ENCODE measurements at places on chromosomes 1 and 21.

GRCh38 chr21:24658926-24659325 lies 948.4 kb downstream of the MRPL39 start:
- no peak for DNase-seq

- DNase-seq = no peak
Observed at GRCh38 chr1:20728371-20729154, 3.9 kb downstream of the SH2D5 start.

- DNase-seq = no peak
Observed at GRCh38 chr1:205472737-205473441, 17.0 kb upstream of the BLACAT1 start.

GRCh38 chr1:107748531-107748930 lies 216.4 kb downstream of the VAV3 start:
- no peak for DNase-seq

DNA sequence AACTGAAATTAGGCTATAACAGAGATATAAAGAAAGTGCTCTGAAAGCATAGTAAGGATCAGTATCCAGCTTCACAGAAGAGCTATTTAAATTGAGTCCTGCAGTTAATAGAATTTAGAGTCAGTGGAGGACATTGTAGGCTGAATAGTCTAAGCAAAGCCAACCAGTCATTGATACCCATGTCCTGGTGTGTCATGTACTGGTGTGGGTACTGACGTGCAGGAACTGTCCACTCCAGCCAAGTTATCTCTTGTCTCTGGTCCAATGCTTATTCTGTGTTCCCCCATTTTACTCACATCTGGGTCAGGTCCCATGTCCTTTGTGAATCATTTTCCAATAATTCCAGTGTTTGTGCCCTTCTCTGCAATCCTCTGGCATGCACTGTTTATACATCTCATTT lies 90.0 kb downstream of the MACF1 start:
- no peak for DNase-seq

- DNase-seq = no peak
Observed at GRCh38 chr1:39441797-39442196, 49.6 kb upstream of the BMP8A start.

- DNase-seq = no peak
Observed at GRCh38 chr1:234718496-234719453, 108.8 kb upstream of the IRF2BP2 start.

DNA sequence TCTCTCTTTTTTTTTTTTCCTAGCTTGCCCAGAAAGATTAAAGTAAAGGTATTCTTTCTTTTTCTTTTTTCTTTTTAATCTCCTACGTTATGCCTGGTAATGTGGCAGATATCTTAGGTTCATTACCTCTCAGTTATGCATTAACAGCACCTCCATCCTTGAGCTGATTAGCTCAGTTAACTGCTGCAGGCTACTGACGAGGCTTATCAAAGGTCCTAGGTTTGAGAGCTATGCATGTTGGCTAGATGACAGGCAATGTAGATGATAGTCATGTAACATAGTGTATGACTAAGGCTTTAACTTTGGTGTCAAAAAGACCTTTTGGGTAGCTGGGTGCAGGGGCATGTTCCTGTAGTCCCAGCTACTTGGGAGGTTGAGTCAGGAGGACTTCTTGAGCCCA lies 53.7 kb upstream of the CACYBP start:
- DNase-seq = no peak

GRCh38 chr1:14996133-14997050 lies 157.2 kb upstream of the TMEM51 start:
- no peak for DNase-seq

GRCh38 chr1:155170806-155171205 lies 2.3 kb downstream of the KRTCAP2 start:
- no peak for DNase-seq

DNA sequence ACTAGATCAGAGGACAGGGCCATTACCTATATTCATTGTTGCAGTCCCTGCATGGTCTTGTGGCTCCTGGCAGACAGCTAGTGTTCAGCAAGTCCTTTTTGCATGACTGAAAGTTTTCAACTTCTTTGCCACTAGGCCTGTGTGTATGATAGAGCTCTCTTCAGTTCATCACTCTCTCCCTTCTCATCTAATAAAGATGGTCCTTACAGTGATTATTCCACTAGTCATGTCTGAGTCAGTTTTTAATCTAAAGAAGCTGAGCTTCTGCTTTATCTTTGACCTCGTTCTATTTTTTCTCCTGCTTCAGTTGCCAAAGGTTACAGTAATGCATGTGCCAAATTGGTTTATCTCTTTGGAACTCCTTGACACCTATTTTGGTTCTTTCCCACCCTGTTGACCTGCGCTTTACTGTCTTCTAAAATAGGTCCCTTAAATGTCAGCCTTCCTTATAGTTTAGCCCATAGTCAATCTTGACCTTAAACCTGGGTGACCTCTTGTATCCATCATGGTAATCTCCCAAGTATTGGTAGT lies 6.4 kb downstream of the CXADR start:
- DNase-seq = no peak

DNA sequence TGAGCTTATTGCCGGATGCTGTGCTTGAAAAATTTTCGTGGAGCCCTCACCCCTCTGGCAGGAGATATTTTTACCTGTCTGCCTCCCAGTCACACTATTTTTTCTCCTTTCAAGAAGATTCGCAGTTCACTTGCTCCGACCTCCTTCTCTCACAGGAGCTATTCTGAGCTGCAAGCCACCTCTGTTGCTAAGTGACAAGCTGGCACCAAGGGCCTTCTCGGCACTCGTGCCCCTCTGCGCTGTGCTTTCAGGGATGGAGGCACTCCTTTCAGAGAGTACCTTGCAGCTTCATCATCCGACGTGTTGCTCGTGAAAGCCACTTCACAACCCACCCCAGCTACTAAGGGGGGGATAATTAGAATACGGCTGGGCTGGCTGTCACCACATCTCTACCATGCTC lies 11.6 kb downstream of the SLC6A17 start:
- peak; percentile 35 for DNase-seq

- DNase-seq = no peak
Observed at GRCh38 chr1:186325239-186325638, 49.8 kb downstream of the TPR start.

DNA sequence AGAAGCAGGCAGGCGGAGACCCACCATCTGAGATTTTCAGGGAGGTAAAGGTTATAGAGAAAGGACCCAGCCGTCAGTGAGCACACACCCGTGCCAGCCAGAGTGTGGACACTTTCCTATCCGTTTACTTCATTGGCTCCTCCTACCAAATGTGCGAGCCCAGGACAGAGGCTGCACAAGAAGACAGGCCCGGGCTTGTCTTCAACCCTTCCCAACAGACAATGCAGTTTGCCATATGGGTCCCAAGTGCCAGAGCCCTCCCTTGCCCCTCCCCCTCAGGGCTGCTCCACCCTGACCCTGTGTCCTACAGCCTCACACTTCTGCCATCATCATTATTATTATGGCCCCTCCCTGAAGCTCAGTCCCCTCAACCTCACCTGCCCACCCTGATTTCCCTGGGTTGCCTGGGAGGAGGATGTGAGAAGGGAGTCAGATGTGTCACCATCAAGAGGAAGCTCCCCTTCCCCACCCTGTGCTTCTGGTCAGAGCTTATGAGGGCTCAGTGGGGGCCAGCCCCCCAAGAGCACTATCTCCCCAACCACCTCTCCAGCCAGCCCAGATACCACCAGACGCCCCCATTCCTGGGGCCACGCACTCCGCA lies 9.4 kb downstream of the LAPTM5 start:
- peak; percentile 55 for DNase-seq

DNA sequence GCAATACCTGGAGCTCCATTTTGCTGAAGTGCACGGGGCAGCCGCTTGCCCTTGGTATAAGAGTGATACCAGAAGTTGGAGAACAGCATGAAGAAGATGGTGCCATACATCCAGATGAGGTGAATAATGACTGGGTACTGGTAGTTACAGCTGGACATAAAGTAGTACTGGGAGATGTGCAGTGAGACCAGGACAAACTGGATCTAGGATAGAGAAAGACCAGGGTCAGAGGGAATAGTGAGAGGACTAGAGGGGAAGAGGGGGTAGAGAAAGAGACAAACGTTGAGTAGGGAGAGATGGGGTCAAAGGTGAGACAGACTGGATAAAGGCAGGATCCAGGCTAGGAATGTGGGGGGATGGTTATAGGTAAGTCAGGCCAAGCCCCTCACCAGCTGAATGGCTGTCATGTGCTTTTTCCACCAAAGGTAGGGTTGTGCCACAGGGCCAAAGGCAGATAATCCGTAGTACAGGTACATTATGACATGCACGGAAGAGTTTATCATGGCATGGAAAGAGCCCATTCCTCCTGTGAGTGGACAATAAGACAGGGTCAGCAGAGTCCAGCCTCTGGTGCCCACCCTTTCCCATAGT lies 3.8 kb downstream of the ELOVL1 start:
- no peak for DNase-seq

- no peak for DNase-seq
Observed at GRCh38 chr21:30642564-30642963, at the start of gene KRTAP20-3. Gene KRTAP20-3 (plus strand): TSS chr21:30642864.

- no peak for DNase-seq
Observed at GRCh38 chr1:67339623-67340343, 32.1 kb downstream of the IL12RB2 start.

- DNase-seq = no peak
Observed at GRCh38 chr1:116920211-116920610, 10.5 kb downstream of the PTGFRN start.

Data from midbrain (tissue), 1 donor.